Mesothelial cell of epicardium (in vitro differentiated cells): ENCODE measurements at places on chromosomes 16 and 17. TPM values are rescaled to one million over a fixed set of nuclear protein-coding genes. Genes with fewer than 3 reads are reported as not detected.

The CLEC18A gene
- total RNA-seq: 2.2 to 2.4 TPM (median 2.4 TPM) in 3 replicates

DNA sequence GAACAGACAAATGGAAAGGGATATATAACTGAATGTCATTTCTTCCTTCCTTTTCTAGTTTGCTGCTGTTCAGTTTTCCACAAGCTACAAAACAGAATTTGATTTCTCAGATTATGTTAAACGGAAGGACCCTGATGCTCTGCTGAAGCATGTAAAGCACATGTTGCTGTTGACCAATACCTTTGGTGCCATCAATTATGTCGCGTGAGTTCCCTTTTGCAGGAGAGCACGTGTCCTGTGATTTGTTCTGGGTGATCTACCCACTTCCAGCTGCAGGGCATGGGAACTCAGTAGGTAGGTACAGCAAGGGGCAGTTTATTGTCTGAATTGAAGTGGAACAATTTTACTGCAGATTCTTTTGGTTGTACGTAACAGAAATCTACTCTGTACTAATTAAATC is 8.8 kb downstream of the ITGAL start:
- H3K36me3 ChIP-seq: no peaks in the 10 kb centered on the region
- no peak for DNase-seq
- H3K27me3 ChIP-seq: peaks cover 16% of the 10 kb centered on the region
- no peak overlapping the region for H3K4me3 ChIP-seq

DNA sequence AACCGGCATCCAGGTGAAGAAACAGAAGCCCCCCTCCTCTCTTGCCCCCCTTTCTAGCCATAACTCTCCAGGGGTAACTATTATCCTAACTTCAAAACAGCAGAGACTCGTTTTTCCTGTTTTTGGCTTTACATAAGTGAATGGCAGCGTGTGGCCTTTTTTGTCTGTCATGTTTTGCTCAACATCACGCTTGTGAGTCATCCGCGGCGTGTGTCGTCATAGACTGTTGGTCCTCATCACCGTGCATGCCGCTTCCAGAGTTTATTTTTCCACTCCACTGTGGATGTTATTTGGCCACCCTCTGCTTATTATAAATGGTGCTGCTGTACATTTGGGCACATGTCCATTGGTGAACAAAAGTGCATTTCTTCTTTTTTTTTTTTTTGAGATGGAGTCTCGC is 52.6 kb downstream of the ERN1 start:
- H3K36me3 ChIP-seq: peaks cover 15% of the 10 kb centered on the region
- no peak for DNase-seq
- H3K27ac ChIP-seq: peak overlapping the region; percentile 64

The TSNAXIP1 gene
- 4.4 to 4.8 TPM (median 4.4 TPM) in 3 replicates for total RNA-seq

- no peak overlapping the region for H3K4me3 ChIP-seq
- H3K4me1 ChIP-seq: peaks cover 16% of the 10 kb centered on the region
- H3K36me3 ChIP-seq: no peaks in the 10 kb centered on the region
- peak overlapping the region; percentile 18 for H3K27ac ChIP-seq
These were observed 18.5 kb downstream of the ARL4D start for GRCh38 chr17:43416998-43417890.

DNA sequence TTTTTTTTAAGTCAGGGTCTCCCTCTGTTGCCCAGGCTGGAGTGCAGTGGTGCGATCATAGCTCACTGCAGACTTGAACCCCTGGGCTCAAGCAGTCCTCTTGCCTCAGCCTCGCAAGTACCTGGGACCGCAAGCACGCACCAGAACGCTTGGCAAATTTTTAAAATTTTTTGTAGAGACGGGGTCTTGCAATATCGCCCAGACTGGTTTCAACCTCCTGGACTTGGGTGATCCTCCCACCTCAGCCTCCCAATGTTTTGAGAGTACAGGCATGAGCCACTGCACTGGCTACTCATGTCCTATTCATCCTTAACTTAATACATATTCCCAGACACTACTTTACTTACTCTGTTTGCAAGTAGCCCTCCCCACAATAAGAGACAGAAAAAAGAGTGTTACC is 16.3 kb upstream of the RBL2 start:
- no peaks in the 10 kb centered on the region for H3K27me3 ChIP-seq
- H3K27ac ChIP-seq: no peak overlapping the region
- DNase-seq: no peak
- H3K4me1 ChIP-seq: peaks cover 8% of the 10 kb centered on the region
- H3K4me3 ChIP-seq: no peak overlapping the region
- no peaks in the 10 kb centered on the region for H3K36me3 ChIP-seq
